ENCODE measurements at places on chromosomes 5 and 9. TPM values are rescaled to one million over a fixed set of nuclear protein-coding genes. Genes with fewer than 3 reads are reported as not detected.

Gene ZFAND5
- 175 TPM for total RNA-seq

Gene SPATA6L
- total RNA-seq: 3.7 TPM

Gene PCDHGB5
- total RNA-seq: 8.1 TPM

Gene ARHGEF28
- total RNA-seq: 13.0 TPM

Gene TRIM7
- 3.1 TPM for total RNA-seq

Gene CNTLN
- total RNA-seq: 10.8 TPM

Gene ZBTB34
- 9.6 TPM for total RNA-seq

Gene FOXD4L4
- 0.28 TPM for total RNA-seq

Gene IFNA13
- total RNA-seq: not detected

Gene PTRH1
- 8.7 TPM for total RNA-seq

Gene INSL4
- not detected for total RNA-seq

Gene OR13D1
- not detected for total RNA-seq

Gene SLIT3
- total RNA-seq: 67.1 TPM

Gene SPINK4
- total RNA-seq: not detected

Gene KCNIP1
- total RNA-seq: 1.00 TPM

Gene PCDHGB7
- total RNA-seq: 17.1 TPM

Gene GCNT4
- 3.0 TPM for total RNA-seq

All from posterior vena cava (tissue), 2 donors.